T follicular helper cell (primary cell): ENCODE measurements at places on chromosomes 4 and X.

- no peak for DNase-seq
Measured at GRCh38 chr4:24489870-24490269, 94.5 kb downstream of the DHX15 start.

DNA sequence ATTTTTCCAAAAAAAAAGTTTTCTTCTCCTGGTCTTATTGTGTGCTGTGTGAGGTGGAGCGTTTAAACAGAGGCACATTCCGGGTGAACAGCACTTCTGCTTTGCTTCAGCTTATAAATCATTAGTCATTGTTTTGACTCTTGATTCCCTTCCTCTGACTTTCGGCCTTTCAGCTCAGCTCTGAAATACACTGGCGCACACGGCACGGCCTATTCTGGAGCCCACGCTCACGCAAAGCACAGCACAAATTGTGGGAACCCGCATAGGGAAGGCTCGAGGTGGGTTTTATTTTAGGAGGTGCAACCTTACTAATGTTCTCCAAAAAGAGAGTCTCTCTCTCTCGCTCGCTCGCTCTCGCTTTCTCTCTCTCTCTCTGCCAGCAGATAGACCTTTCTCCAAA is 4.0 kb downstream of the POU3F4 start:
- no peak for DNase-seq

- peak; percentile 39 for DNase-seq
Measured at GRCh38 chrX:123961268-123962005, at the start of gene STAG2. Gene STAG2 (plus strand): TSS chrX:123961706. CDS start chrX:124022628, 60,922 bp downstream.

DNA sequence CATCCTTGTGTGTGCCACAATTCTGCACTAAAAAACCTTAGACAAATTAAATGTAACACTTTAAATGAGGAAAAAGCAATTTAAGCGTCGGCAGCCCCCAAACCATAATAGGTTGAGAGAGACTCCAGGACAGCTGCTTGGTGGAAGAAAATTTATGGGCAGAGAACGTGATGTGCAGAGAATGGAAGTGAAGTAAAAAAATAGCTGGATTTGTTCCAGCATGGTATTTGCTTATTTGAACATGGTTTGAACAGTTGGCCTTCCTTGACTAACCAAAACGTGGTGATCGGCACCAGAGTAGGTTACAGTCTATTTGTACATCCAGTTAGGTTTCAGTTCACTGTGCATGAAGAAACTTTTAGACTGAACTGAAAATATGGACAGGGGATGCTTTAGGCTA is 343.0 kb upstream of the CPEB2 start:
- DNase-seq, result no peak

DNA sequence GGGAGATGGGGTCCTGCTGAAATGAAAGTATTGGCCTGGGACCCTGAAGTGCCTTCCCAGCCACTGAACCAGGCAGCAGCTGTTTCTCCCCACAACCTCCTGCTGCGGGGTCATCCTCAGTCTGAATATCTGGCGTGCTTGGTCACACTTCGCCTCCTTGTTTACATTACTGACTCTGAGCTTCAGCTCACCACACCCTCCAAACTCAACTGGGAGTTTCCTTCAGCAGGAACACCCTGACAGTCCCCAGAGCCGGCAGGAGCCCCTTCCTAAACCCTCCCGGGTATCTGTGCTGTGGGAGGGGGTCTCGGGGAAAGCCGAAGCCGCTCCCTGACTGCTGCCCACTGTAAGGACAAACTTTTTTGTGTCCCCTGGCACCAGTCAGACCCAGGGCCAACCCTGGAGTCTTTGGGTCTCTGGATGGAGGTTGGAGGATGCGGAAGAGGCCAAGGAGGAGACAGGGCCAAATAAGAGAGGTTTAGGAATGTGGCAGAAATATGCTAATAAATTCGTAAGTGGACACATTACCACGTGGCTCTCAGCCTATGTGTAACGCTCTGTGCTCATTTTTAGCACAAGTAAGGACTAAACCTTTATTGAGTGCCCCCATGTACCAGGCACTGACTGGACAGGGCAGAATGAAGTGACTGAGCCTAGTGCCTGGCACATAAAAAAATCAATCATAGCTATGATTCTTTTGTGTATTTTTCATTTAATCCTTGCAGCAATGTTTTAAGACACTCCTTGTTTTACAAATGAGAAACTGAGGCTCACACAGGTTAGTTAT is 20.7 kb downstream of the FHDC1 start:
- no peak for DNase-seq

GRCh38 chr4:156686120-156686519 is 285.5 kb downstream of the PDGFC start:
- no peak for DNase-seq

GRCh38 chr4:54152846-54153600 is 53.1 kb downstream of the GSX2 start:
- DNase-seq, result no peak

DNA sequence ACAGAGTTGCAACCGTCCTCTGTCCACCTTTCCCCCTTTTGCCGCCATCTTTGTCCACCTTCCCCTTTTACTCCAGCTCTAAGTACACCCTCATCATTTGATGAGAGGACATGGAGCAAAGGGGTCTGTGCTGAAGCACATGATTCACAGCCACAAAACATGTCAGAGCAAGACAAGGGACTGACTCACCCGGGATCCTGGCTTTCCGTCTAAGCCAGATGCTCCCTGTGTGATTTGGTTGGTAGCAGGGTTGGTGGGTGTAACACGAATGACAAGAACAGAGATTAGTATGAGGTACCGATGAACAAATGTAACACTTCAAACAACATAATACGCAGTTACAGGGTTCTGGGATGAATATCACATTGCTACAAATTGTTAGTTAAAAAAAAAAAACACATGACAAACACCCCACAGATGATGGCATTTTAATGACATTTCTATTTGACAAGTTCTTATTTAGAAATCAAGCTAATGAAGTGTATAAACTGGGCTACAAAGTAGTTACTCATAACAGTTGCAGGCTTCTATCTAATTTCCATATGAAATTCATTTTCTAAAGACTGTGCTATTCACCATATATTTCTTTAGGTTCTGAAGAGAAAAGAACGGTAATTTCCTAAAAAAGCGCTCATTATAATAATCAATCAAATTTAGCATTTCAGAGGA is 71.4 kb upstream of the ETNPPL start:
- DNase-seq, result no peak

- DNase-seq, result no peak
Measured at GRCh38 chr4:42640613-42641012, 16.3 kb downstream of the ATP8A1 start.

- DNase-seq, result no peak
Measured at GRCh38 chr4:7772711-7773385, 166.8 kb downstream of the AFAP1 start.

DNA sequence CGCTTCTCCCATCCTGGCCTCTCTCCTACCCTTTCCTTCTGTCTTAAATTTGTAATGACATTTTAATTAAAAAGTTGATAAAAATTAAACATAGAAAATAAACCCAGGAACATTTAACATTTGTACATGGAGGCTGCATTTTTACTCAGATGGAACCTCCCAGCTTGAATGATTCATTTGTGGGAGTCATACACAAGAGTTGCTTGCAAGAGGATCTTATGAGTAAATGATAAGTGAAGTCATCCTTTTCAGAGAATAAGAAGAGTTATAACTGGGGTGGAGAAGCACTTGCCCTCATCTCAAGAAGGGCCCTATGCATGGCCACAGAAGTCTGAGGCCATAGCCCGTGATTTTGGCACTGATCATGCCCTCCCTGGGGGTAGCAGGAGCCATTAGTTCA is 482.9 kb upstream of the BOD1L1 start:
- DNase-seq, result no peak

DNA sequence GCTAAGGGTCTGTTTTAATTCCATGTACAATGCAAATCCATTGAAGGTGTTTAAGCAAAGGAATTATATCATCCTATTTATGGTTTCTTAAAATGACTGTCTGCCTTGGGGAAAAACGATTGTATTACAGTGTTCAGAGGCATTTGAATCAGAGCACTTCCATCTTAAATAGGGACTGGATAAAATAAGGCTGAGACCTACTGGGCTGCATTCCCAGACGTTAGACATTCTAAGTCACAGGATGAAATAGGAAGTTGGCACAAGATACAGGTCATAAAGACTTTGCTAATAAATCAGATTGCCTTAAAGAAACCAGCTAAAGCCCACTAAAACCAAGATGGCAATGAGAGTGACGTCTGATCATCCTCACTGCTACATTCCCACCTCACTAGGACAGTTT is 1167.2 kb upstream of the PABPC4L start:
- no peak for DNase-seq

DNA sequence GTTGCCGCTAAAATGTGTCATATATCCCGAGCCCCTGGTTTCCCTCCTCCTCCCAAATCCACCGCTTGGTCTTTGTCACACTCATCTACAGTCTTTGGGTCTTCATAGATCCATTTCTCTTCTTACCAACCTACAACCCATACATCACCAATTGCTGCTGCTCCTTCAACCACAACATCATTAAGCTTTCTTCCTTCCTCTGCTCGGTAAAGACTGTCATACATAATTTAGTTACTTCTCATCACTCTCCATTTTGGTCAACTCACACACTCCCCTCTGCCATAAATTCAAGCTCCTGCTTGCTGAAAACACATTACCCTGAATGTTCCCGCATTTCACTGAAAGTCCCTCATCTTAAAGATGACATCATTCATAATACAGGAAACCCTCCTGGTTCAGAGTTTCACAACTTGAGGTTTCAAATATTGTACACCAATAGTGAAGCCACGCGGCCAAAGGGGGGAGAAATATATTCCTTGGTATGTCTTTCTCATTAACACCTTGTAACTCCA is 1.7 kb upstream of the DCTD start:
- DNase-seq, result no peak

DNA sequence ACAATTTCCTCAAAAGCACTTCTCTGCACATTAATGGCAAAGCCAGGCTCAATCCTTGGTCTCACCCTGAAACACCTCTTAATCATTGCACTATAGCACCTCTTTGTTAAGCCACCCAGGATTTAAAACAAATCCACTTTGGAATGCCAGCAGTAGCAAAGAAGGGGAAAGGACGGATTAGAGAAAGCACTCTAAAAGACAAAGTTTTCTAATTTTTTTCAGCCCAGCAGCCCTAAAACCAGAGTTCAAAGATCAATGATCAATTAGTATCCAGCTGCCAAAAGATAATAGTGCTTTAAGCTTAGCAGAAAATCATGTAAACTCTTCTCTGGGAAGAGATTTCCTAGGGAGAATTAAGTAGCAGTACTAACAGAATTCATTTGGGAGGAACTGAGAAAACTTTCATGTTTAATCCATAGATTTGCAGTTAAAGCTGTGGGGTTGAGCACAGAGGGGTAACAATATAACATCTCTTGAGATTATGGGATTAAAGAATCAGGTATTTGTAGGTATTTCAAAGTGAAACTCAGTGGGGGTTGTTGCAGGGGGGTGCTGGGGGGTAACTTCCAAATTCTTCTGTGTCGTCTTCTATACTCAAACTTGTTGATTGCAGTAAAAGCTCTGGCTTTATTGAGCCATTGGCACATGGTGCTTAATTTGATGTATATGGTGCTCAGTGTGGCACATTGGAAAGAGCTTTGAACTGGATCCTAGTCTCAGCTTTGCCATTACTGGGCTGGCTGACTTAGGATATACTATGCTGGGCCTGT is 61.8 kb downstream of the LRRC66 start:
- no peak for DNase-seq

DNA sequence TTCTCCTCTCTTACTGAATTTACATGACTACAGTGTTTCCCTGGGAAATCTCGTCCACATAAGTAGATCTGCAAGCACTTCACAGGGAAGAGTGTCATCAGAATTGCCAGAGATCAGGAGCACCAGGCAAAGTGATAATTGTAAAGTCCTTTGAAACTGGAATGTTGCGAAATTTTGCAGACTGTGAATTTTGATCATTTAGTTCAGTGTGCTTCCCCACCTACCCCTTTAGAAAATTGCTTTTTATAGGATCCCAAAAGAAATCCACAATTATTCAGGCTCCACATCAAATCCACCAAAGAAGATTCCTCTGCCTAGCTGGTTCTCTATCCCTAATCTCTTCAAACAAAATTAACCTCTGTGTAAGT is 10.2 kb downstream of the PTCHD1 start:
- DNase-seq, result no peak

GRCh38 chr4:153212736-153213135 is 8.5 kb downstream of the TRIM2 start:
- DNase-seq, result no peak
